ENCODE measurements at places on chromosomes 6 and 20.

DNA sequence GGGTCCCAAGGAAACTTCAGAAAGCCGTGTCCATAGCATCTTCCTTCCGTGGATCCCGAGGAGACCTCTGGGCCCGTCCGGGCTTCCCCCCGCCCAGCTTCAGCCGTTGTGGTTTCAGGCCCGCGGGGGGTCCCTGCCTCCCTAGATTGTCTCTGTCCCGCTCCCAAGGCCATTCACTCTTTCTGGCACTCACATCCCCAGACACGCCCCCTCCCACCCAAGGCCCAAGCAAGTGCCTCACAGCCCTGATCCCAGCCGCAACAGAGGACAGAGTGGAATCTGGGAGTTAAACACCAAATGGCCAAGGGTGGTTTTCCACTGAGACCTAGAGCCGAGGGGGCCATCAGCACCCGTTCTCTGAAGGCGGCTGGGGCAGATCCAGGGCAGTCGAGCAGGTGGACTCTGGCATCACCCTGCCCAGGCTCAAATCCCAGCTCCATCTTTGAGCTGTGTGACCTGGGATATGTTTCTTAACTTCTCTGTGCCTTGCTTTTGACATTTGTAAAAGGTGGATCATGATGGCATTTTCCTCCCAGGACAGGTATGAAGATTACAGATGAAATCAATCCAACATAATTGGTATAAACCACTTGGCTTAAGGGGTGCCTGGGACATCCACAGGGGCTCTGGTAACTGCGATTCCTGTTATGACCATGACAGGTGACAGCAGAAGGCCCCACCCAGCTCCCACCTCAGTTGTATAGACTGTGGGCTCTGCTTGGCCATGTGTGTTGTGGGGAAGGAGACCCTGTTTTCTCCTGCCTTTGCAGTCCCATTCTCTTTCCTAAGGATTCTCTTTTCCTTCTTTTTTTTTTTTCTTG is 48.1 kb downstream of the CTCFL start:
- DNase-seq, result no peak

GRCh38 chr20:54633374-54634355 is 158.3 kb downstream of the DOK5 start:
- DNase-seq, result no peak

- no peak for DNase-seq
These were observed 46.1 kb upstream of the TULP4 start for GRCh38 chr6:158266131-158266530.

DNA sequence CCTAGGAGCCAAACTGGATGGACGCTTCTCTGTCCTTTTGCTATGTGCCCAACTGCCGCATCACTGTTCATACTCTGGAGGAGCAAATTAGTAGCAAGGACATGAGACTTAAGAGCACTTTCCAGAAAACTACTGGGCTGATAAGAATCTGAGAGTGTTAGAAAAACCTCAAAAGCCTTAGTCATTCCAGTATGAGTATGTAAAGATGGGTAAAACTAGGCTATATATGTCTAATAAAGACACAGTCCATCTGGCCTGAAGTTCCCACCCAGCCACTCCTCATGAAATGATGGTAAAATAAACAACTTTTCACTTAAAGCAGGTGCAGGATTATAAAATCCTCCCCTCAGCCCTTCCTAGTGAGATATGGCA is 30.6 kb downstream of the SHLD1 start:
- DNase-seq, result no peak

DNA sequence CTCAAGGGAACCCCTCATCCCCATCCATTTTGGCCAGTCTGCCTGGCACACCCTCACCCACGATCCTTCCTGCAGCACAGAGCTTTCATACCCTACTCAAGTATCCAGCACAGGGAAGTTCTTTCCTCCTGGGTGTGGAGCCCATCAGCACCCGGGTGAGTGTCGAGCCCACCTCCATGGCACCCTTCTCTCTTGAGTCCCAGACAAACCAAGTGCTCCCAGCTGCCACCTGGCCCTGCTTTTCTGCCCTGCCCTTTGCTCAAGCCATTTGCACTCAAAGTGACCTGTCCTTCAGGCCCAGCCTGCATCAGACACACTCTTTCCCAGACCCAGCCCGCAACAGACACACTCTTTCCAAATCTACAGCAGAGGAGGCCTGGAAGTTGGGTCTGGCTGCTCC is 257.2 kb downstream of the DLL1 start:
- DNase-seq, result no peak

DNA sequence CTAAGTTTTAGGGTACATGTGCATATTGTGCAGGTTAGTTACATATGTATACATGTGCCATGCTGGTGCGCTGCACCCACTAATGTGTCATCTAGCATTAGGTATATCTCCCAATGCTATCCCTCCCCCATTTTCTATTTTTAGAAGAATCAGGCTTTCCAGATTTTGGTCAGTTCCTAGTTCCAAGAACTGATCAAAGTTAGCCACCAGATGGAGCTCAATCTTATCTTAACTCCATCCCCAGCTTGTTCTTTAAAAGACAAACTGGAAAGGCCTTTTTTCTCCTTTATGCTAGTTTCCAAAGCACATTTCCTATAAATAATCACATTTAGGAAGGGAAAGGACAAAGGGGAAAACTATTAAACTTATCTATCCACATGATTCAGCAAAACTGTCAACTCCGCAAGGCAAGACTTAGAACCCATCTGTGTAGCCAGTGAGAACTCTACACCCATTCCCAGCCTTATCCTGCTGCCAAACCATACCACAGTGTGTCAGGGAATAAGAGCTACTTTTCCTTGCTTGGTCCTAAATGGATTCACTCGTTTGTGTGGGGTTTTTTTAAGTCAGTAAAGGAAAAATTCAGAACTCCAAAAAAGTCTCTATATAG is 22.8 kb upstream of the KHDC1 start:
- DNase-seq, result no peak

DNA sequence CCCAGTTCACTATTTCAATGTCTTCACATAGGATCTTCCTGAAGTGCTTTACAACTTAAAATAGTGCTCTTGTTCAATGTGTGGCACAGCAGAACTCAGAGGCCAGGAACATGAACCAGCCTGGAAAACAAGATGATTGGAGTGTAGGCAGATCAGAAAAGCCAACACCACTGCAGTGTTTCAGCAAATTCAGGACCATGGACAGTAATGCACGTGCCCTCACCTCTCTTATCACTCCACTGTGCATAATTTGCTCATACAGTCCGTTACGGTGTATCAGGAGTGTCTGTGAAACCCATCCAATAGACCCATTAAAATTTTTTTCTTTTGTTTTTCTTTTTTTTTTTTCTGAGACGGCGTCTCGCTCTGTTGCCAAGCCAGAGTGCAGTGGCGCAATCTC is 27.6 kb upstream of the HACE1 start:
- no peak for DNase-seq

DNA sequence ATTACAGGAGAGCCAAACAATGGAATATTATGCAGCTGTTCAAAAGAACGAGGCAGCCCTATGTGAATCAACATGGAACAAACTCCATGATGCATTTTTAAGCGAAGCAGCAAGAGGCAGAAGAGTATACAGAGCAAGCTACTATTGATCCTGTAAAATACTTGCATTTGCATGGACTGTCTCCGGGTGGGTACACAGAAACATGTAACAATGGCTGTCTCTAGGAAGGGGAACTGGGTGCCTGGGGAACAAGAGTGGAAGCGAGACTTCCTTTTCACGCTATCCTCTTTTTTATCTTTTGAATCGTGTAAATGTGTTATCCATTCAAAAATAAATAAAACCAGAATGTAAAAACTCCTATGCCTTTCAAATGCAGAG is 93.3 kb upstream of the SIRPA start:
- no peak for DNase-seq

All from NCI-H187 (cell line).